ENCODE measurements at places on chromosomes 7 and 10.
A peak's percentile ranks its signal among the peaks of the same experiment; 100 is the strongest.

GRCh38 chr7:132423594-132424200 lies 152.6 kb downstream of the PLXNA4 start:
- no peak for DNase-seq

DNA sequence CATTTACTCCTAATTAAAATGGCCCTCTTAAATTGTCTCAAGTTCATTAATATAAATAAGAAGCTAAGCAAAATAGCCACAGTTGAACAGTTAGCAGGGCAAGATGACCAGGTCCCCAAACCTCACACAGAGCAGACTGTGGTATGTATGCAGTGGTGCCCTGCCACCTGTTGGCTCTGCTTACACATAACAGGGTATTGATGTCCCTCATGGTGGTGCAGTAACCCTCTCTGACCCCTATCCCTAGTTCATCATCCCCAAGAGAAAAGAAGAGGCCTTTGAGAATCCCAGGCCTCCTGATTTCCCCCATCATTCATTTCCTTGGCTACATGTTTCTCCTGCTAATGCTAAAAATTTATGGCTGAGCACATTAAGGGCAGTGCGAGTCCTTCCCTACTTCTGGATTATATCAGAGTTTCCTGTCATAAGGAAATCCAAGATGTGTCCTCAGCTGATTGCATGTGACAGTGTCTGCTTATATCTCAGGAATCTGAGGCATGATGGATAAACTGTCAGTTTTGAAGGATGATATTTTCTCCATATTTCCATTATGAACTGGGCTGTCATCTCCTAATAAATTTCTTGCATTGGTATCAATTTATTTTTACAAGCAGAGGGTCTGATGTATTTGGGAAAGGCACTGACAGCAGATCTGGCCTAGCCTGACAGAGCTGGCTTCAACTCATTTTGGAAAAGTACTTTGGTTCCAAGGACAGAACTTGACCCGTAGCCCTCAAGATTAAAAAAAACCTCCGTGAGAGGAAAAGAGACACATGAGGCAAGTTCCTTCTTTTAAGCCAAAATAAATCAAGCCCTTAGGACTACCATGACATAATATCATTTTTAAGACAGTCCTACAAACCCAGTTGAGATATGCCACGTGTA lies 880.6 kb downstream of the LRMDA start:
- no peak for DNase-seq

- DNase-seq: no peak
These were observed 17.3 kb downstream of the IL2RA start for GRCh38 chr10:6044751-6045313.

- no peak for DNase-seq
These were observed 323.1 kb downstream of the TFEC start for GRCh38 chr7:115707258-115708012.

- no peak for DNase-seq
These were observed 32.5 kb upstream of the ADAM12 start for GRCh38 chr10:126420567-126421300.

- no peak for DNase-seq
These were observed 63.5 kb downstream of the RABGEF1 start for GRCh38 chr7:66804001-66804400.

GRCh38 chr10:43215758-43216455 lies 51.0 kb downstream of the RASGEF1A start:
- DNase-seq: no peak

DNA sequence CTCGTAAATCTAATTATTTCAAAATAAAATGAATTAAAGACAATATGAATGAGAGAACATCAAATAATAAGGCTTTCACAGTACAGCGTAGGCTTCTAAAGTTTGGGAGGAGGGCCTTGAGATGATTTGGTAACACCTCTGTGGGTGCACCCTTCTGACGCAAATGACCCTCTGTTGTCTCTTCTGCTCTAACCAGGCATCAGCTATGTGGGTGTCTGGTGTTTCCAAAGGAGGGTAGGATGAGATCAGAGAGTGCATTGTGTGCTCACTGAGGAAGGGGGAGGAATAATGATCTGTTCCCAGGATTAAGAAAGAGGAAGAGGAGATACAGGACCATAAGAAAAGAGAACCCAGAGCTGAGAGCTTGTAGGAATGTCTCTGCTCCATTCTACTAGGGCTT lies 420.4 kb downstream of the SDK1 start:
- DNase-seq: no peak

DNA sequence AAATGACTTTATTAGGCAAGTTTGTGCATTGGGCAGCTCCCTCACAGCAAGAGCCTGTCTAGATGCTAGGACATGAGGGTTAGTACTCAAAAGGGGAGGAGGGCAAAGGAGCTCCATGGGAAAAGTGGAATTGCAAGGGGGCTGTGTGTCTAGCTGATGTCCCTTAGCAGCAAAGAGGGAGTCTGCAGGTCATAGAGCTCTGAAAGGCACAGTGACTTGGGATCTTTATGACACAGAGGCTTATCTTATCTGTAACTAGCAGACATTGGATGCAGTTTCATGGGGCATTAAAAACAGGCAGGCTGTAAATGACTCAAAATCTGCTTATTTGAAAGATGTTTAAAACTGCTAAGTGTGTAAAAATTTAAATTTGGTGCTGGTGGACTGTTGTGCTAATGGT lies 556.2 kb upstream of the FZD8 start:
- no peak for DNase-seq

DNA sequence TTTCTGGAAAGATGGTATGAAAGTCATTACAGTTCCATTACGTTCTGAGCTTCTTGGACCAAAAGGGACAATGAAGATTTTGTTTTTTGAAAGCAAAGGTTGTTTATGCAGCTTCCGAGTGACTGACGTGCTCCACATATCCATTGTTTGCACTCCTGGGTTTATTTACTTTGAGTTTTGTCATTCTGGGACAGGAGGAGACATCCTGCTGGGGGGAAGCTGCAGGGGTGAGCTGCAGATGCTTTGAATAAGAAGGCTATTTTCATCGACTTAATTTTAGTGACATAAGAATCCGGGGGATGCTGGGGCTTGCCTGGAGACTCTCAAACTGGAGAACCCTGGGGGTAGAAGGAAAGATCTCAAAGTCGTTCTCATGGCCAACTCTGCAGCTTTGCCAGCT lies 12.7 kb upstream of the SFMBT2 start:
- DNase-seq: no peak

GRCh38 chr10:79311581-79312407 lies 35.5 kb upstream of the PPIF start:
- no peak for DNase-seq

DNA sequence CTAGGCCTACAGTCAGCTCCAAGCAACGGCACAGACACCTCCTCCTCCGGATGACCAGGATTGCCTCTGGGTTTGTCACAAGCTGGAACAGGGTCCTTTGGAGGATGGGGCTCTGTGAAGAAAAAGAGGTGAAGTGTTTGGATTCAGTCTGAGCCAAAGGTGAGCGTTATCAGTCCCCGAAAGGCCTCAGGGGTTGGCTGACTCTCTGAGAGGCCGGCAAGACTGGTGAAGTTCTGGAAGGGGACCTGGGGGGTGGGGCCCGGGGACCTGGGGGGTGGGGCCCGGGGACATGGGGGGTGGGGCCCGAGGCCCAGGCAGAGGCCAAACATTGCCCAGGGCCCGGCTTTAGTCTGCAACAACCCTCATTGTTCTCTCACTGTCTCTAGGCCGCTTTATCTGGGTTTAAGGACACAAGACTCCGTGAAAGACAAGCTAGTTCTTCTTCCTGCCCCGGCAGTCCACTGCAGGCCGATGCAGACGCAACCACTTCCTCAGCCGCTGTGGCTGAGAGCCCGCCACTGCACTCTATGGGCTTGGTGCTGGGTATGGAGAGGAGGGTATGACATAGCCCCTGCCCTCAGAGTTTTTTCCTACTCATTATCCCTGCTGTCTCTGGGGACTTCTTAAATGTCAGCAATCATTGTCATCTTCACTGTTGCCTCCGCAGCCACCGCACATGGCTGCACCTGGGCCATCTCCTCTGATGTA lies 27.4 kb upstream of the PSAP start:
- no peak for DNase-seq

GRCh38 chr7:2894118-2894940 lies 50.2 kb upstream of the GNA12 start:
- DNase-seq: peak; percentile 31

DNA sequence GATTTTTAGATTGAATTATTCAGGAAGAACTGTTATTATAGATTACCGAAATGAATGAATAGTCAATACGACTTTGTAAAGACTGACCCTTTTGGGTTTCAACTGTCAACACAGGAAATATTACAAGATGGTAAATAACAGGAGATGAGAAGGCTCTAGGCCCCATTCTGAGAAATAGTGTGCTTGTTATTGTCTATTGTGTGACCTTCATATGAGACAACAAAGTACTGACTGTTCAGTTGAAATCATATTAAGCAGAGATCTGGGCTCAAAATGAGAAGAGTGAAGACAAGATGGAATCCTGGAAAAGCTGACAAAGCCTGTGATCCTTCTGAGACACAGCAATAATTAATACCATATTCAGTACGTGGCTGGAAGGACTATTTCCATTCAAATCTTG lies 503.8 kb downstream of the INHBA start:
- no peak for DNase-seq

GRCh38 chr7:96314402-96315124 lies 7.3 kb downstream of the SLC25A13 start:
- no peak for DNase-seq

GRCh38 chr10:110321869-110322620 lies 17.3 kb upstream of the SMNDC1 start:
- DNase-seq: no peak
